Sciatic nerve (tissue), 2 donors: ENCODE measurements at places on chromosomes 4 and X. TPM values are rescaled to one million over a fixed set of nuclear protein-coding genes. Genes with fewer than 3 reads are reported as not detected.

- DNase-seq: no peak
Observed at GRCh38 chr4:24114444-24114843, 224.6 kb upstream of the PPARGC1A start.

TCP11X2 gene
- total RNA-seq: not detected

GRCh38 chrX:47530049-47530448 is 31.0 kb upstream of the ARAF start:
- DNase-seq: no peak

- no peak for DNase-seq
Observed at GRCh38 chrX:153370293-153371055, 30.7 kb downstream of the PNMA6E start.

C4orf50 gene
- total RNA-seq: 0.09 TPM

GRCh38 chrX:54492340-54492739 is 3.7 kb downstream of the FGD1 start:
- no peak for DNase-seq
